Muscle of back (tissue), 13 donors: ENCODE measurements at places on chromosomes 16 and 17. TPM values are rescaled to one million over a fixed set of nuclear protein-coding genes. Genes with fewer than 3 reads are reported as not detected.

The CDH11 gene
- 81.2 TPM for polyA plus RNA-seq

The UNC13D gene
- 4.2 TPM for polyA plus RNA-seq

The CDH16 gene
- 0.13 TPM for polyA plus RNA-seq

The IRX6 gene
- polyA plus RNA-seq: 0.47 TPM

The KRTAP4-9 gene
- not detected for polyA plus RNA-seq

GRCh38 chr17:48296453-48296852, 133.6 kb downstream of the SKAP1 start:
- DNase-seq: no peak

DNA sequence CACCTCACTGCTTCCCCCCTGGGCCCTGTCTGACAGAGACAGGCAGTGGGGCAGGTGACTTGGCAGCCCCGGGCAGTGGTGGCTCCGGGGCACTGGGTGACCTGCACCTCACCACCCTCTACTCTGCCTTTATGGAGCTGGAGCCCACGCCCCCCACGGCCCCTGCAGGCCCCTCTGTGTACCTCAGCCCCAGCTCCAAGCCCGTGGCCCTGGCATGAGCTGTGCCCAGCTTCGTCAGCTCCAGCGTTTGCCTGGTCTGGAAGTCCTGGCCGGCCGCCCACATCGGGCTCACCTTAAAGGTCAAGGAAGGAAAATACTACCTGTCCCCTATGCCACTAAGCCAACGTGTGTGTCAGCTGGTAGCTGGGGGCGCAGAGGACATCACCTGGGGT, 15.2 kb downstream of the UNC119 start:
- DNase-seq: no peak

GRCh38 chr17:57011491-57012015, 33.6 kb downstream of the SCPEP1 start:
- DNase-seq: no peak
